Tibial nerve (tissue), 4 donors: ENCODE measurements at places on chromosomes 4 and X. TPM values are rescaled to one million over a fixed set of nuclear protein-coding genes. Genes with fewer than 3 reads are reported as not detected.
A peak's percentile ranks its signal among the peaks of the same experiment; 100 is the strongest.

PQBP1 gene
- total RNA-seq: 46.9 TPM

GAGE13 gene
- not detected for total RNA-seq

RS1 gene
- not detected for total RNA-seq

SLC26A1 gene
- 0.30 TPM for total RNA-seq

SCRG1 gene
- 0.87 TPM for total RNA-seq

LUZP4 gene
- total RNA-seq: not detected

- H3K4me3 ChIP-seq: no peak overlapping the region
- no peaks in the 10 kb centered on the region for H3K36me3 ChIP-seq
- no peak overlapping the region for H3K27ac ChIP-seq
- no peaks in the 10 kb centered on the region for H3K4me1 ChIP-seq
- H3K27me3 ChIP-seq: peaks cover 6% of the 10 kb centered on the region
Observed at GRCh38 chrX:111352424-111352823, 59.6 kb downstream of the DCX start.

DNA sequence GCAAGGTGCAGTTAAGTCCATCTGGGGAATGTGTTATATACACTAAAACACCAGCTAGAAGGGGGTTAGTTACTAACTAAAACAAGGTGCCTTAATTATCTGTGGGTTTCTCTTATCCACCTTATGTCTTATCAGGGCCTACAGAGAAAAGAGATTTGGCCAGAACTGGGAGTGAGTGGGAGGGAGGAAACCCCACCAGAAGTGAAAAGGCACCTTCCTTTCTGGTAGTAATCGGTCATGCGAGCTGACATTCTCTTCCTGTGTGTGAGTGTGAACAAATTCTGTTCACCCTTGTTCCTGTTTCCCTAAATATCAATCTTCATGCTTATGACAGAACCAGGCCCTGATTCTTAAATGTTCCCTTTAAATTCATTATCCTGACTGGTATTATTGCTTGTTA is 43.5 kb downstream of the SRPX2 start:
- no peak overlapping the region for H3K4me3 ChIP-seq
- H3K4me1 ChIP-seq: no peaks in the 10 kb centered on the region
- H3K27ac ChIP-seq: no peak overlapping the region
- peaks cover 20% of the 10 kb centered on the region for H3K36me3 ChIP-seq

GRCh38 chr4:16607241-16608066 is 291.0 kb downstream of the LDB2 start:
- no peak for DNase-seq
- H3K27me3 ChIP-seq: no peaks in the 10 kb centered on the region
- H3K4me1 ChIP-seq: no peaks in the 10 kb centered on the region
- H3K27ac ChIP-seq: no peak overlapping the region
- H3K36me3 ChIP-seq: no peaks in the 10 kb centered on the region

DNA sequence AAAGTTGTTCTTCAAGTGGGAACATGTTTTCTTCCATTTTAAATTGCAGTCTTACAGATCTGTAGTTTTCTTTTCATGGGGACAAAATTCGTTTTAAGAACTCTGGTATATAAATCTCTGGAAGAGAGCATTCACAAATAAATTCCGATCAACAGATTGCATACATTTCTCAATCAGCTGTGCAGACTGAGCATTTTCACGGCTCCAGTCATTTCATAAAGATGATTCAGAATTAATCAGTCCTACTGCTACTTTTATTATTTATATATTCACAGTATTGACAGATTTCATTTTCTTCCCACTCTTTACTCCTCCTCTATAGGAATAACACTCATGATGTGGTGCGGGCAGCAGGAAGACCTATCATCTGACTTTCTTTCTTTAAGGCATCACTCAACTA is 534.9 kb upstream of the FTHL17 start:
- H3K27me3 ChIP-seq: no peaks in the 10 kb centered on the region
- no peak for DNase-seq
- H3K4me1 ChIP-seq: no peaks in the 10 kb centered on the region
- H3K27ac ChIP-seq: no peak overlapping the region
- H3K4me3 ChIP-seq: no peak overlapping the region

GRCh38 chrX:20265726-20266681 is 705 bp downstream of the RPS6KA3 start:
- H3K27me3 ChIP-seq: no peaks in the 10 kb centered on the region
- peaks cover 21% of the 10 kb centered on the region for H3K4me1 ChIP-seq
- DNase-seq: peak; percentile 4
- no peaks in the 10 kb centered on the region for H3K36me3 ChIP-seq
- H3K4me3 ChIP-seq: peak overlapping the region; percentile 74

DNA sequence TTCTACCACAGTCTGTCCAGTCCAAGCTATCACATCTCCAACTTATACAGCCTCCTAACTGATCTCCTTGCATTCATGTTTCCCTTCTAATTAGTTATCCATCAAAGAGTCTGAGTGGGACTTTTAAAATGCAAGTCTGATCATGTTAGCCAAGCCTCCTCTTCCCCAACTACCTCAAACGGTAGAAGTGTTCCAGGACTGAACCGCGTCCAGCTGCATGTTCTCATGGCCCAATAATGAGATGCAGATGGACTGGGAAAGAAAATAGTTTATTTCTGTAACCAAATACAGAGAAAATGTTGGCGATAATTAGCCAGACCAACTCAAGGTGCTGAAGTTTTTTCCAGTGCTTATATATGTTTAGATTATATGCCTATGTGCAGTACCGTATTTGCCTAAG is 46.6 kb upstream of the PPP1R2C start:
- H3K4me3 ChIP-seq: no peak overlapping the region
- no peaks in the 10 kb centered on the region for H3K4me1 ChIP-seq
- no peak overlapping the region for H3K27ac ChIP-seq
- H3K27me3 ChIP-seq: no peaks in the 10 kb centered on the region

DNA sequence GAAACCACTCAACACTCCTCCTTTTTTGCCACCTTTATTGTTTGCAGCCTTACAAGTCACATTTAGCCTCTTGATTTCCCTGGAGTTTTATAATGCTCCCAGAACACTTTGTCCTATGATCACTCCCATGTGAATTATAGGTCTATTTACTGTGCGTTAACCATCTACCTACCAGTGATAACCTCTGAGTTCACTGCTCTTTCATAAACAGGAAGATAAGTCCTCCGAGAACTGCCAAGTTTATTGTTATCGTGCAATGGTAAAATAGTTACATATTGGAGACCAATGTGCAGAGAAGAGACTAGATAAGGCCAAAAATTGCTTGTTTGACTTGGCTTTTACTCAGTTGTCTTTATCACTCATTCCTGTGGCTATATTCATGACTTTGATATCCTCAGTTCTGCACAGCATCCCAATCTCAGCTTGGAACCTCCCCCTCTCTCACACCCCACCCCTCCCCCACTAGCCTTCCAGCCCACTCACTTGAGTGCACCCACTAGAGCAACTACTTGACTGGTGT is 12.9 kb upstream of the NUDT9 start:
- H3K4me1 ChIP-seq: no peaks in the 10 kb centered on the region
- H3K27me3 ChIP-seq: no peaks in the 10 kb centered on the region
- no peaks in the 10 kb centered on the region for H3K36me3 ChIP-seq
- no peak for DNase-seq

DNA sequence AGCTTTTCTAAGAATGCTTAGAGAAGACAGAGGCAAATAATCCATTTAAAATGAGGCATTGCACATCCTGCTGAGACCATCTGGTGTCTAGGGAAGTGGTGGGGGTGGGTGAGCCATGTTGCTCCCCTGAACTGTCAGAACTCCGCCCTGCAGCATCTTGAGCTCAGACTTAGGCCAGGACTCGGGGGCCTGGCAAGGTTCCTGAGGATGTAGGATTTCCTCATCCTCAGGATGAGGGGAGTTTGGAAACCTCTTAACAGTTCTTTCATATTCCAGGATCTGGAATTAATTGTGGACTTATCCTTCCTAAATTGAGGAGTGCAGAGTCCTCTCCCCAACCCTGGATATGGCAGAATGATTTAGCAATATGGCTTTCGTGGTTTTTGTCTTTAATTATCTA is 6.6 kb downstream of the TLL1 start:
- no peak overlapping the region for H3K27ac ChIP-seq
- no peak overlapping the region for H3K4me3 ChIP-seq
- peaks cover 8% of the 10 kb centered on the region for H3K27me3 ChIP-seq
- no peaks in the 10 kb centered on the region for H3K36me3 ChIP-seq

GRCh38 chrX:108020631-108021030 is 24.2 kb upstream of the VSIG1 start:
- H3K4me3 ChIP-seq: no peak overlapping the region
- peaks cover 7% of the 10 kb centered on the region for H3K27me3 ChIP-seq

- no peak overlapping the region for H3K27ac ChIP-seq
- H3K4me3 ChIP-seq: no peak overlapping the region
- H3K4me1 ChIP-seq: no peaks in the 10 kb centered on the region
- no peak for DNase-seq
Observed at GRCh38 chr4:38306482-38307071, 346.4 kb downstream of the PTTG2 start.
